Thoracic aorta endothelial cell (primary cell): ENCODE measurements at places on chromosomes 12 and 14. TPM values are rescaled to one million over a fixed set of nuclear protein-coding genes. Genes with fewer than 3 reads are reported as not detected.

The DIO2 gene
- total RNA-seq: 0.07 and 0.13 TPM in 2 replicates

The SYNDIG1L gene
- total RNA-seq: not detected in 2 replicates

The OAS3 gene
- 14.0 and 24.5 TPM in 2 replicates for total RNA-seq

The ATP6V1D gene
- 95.1 and 127 TPM in 2 replicates for total RNA-seq

The CMA1 gene
- not detected in 2 replicates for total RNA-seq

The ETFBKMT gene
- 2.4 and 2.7 TPM in 2 replicates for total RNA-seq

The GLT8D2 gene
- 2.2 and 2.8 TPM in 2 replicates for total RNA-seq

The TMTC1 gene
- 11.3 and 12.2 TPM in 2 replicates for total RNA-seq

The OR6C1 gene
- not detected in 2 replicates for total RNA-seq

The AMIGO2 gene
- 5.3 and 13.6 TPM in 2 replicates for total RNA-seq

The FOXG1 gene
- total RNA-seq: 0.07 and 0.13 TPM in 2 replicates

The ACOT6 gene
- total RNA-seq: not detected in 2 replicates

The CPNE6 gene
- not detected in 2 replicates for total RNA-seq
